ENCODE measurements at places on chromosomes 1 and 21.

DNA sequence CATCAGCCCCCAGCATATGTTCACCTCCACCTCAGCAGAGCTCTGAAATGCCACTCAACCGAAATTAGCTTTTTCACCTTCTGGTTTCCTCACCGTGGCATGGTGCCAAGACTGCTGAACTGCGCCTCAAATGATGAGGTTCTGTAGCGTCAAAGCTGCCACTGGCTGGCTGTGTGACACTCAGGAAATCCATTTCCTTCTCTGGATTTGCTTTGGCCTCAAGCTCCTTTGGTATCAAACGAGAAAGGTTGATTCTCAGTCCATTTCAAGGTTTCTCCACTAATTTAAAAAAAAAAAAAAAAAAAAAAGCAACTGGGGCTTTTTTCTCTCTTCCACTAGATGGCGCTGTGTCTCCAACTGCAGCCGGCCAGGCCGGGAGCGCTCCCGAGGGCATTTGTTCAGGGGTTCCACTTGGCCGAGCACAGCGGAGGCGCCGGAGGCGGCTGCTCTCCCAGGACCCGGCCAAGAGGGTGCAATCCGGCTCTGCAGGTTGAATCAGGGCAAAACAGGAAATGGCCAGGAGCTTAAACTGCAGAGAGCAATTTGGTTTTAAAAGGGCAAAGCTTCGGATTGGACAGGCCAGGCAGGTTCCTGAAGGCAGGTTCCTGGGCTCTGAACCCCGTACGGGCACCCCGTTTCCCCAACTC is 26.5 kb upstream of the PLA2G2C start:
- DNase-seq = peak; percentile 28

DNA sequence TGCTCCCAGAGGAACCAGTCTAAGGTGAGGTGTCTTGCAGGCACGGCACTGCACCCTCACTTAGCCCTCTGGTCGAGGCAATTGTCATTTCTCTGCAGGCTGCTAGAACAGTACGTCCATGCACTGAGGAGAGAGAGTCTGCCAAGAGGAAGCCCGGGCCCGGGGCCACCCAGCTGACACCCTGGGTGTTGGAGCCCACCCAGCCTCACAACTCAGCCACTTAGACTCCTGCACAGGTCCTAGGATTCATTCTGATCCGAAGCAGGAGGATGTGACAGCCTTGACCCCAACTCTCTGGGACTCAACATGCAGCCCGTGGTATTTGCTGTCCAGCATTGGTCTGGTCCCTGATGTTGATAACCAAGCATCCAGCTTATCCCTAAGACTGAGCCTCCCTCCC is 111.9 kb downstream of the ADSS2 start:
- no peak for DNase-seq

GRCh38 chr1:34132161-34132420 is 32.9 kb downstream of the CSMD2 start:
- no peak for DNase-seq

DNA sequence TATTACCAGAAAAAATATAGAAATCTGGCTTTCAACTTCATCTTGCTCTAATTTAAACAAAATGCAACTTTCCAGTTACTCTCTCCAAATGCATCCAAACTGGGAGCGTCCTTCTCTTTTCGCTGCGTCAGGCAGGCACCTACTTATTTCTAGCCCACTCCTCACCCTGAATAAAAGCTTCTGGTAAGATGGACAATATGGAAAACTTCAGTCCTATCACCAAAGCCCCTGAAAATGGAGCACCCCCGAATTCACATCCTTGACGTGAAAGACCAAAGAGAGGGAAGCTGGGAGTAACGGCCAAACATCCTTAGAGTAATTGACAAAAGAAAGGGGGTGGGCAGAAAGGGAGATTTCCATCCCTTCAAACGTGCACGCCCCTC is 5.5 kb upstream of the PROX1 start:
- DNase-seq = no peak

- no peak for DNase-seq
These were observed 127.9 kb downstream of the PLPP3 start for GRCh38 chr1:56451491-56451890.

DNA sequence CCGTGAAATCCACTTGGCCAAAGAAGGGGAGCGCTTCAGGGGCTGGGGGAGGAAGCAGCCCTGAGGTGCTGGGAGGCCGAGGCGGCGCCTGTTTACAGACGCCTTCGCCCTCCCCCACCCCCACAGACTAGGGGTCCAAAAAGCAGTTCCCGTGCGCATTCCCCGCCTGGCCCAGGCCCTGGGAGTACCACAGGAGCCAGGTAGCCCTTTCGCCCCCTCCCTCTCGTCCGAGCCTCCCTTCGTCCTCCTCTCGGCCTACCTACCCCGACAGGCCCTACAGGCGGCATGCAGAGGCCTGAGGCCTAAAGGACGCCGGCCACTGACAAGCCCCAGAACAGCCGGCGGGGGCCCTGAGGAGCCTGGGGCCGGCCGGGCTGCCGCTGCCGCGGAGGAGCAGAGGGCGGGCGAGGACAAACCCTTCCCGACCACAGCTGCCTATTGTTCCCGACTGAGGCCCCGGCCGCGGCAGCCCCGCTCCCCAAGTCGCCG is 522 bp downstream of the RC3H1 start:
- DNase-seq = peak; percentile 57

GRCh38 chr1:100299521-100300222 is 33.7 kb downstream of the RTCA start:
- DNase-seq = no peak

- DNase-seq = no peak
These were observed 12.6 kb upstream of the PPM1J start for GRCh38 chr1:112727716-112728115.

DNA sequence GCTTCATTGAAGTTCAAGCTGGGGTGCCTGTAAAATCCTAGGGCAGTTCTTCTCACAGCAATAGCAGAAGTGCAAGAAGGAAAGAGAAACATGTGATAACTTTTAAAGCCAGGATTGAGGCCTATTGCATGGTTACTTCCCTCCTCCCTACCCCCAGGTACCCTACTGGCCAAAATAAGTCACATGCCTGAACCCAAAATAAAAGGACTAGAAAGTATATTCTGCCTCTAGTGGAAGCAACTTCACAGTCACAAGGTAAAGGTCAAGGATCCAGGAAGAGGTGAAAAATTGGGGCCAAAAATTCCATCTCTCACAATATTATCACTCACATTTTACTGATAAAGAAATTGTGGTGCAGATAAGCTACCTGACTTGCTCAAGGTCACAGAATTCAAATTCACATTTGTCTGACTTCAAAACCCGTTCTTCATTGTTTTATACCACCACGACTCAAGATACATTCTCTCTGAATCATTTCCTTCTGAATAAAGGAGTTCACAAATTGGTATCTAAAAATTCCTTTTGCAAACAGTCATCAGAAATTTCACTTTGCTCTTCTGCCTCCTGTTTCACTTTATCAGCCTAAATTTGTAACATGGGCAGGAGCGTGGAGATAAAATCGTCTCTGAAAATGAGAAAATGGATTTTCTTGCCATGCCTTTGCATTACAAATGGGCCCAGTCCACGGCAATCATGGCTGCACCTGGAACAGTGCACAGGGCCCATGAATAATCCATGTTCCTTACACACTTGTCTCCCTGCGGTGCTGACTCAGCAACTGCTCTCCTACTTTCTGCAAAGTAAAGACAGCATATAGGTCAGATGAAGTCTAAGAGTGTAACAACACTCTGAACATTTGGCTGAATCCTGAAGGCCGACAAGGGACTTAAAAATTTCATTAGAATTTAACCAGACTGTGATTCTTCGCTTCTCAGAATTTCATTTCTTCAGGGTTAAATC is 485.3 kb upstream of the NFIA start:
- no peak for DNase-seq

- no peak for DNase-seq
These were observed 62.8 kb downstream of the PLXNA2 start for GRCh38 chr1:208181364-208181763.

GRCh38 chr21:32698971-32699693 is 28.7 kb downstream of the SYNJ1 start:
- no peak for DNase-seq

DNA sequence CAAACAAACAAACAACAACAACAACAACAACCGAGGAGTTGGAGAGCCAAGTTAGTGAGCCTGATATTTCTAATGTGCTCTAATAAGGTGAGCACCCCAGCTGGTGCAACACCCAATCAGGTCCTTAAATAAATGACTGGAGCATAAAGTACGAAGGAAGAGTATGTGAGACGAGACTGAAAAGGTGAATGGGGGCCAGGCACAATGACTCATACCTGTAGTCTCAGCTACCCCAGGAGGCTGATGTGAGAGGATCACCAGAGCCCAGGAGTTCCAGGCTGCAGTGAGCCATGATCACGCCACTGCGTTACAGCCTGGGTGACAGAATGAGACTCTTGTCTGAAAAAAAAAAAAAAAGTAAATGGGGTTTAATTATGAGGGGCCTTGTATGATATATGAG is 152.0 kb upstream of the ZRANB2 start:
- no peak for DNase-seq

DNA sequence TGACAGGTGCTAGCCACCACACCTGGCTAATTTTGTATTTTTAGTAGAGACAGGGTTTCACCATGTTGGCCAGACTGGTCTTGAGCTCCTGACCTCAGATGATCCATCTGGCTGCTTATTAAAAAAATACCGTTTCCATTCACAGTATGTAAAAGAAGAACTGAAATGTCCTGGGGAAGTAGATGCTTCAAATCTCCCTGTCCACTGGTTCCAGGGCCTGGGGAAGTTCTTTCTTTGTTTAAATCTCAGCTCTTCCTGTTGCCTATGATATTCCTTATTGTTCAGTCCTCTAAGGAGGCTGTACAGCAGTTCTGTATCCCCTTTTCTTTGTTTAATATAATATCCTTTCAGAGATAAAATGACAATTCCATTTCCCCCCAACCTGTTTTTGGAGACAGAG is 47.4 kb downstream of the ZMYM1 start:
- DNase-seq = no peak

- DNase-seq = no peak
These were observed 28.5 kb upstream of the PRELP start for GRCh38 chr1:203447151-203447550.

DNA sequence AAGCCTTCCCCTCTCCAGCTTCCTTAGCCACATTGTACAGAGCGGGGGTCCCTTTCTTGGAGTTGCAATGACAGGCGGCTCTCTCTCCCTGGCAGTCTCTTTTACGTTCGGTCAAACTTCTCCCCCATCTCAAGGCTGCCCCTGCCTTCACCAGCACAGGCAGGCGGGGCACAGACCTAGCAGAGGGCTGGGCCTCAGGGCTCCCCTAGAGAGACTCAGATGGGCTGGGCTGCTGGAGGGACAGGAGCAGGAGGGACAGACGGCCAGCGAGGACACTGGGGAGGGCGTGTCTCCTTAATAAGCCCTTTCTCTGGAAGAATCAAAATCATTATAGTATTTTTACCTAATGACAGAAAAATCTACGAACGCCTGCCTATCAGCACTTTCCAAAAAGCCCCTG is 79.6 kb downstream of the CASZ1 start:
- no peak for DNase-seq

DNA sequence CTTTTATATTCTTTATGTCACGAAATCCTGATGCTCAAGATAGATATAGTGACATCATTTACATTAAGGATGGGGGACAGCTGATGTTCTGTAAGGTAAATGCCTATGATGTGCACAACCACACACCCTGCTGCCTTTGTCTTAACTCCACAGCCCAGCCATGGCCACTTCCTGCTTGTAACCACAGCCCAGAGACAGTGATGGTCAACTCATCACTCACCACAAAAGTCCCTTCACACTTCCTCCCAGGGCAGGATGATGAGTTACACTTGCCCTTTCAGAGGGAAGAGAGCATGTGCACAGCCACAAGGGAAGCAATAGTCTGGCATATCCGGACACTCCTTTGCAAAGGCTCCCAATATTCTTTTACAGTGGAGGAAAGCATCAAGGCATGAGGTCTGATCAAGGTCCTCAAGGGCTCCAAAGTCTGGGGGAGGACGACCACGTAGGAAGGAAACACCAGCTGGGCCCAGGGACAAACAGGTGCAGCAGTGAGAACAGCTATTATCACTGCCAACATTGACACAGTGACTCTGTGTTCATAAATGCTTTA is 53.8 kb downstream of the PLPP3 start:
- DNase-seq = peak; percentile 24

- DNase-seq = no peak
These were observed 402.1 kb downstream of the SETD4 start for GRCh38 chr21:35658242-35658641.

GRCh38 chr1:166905136-166905535 is 29.1 kb upstream of the TADA1 start:
- DNase-seq = no peak

DNA sequence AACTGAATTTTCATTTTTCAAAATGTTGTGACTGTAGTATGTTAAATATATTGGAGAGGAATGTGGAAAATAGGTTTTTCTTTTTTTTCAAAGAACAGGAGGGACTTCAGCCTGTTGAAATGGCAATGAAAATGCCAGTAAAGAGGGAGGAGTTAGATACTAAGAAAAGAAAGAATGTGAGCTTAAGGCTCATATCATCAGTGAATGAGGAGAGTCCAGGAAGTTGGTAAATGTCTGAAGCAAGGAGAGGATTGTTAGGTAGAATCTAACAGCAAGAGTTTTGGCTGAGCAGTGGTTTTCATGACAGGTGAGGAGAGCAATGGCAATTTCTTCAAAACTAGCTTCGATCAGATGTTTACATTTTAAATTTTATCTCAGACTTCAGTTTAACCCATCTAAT is 43.0 kb downstream of the PLA2G4A start:
- DNase-seq = no peak
